ENCODE measurements at places on chromosomes 5 and 9. TPM values are rescaled to one million over a fixed set of nuclear protein-coding genes. Genes with fewer than 3 reads are reported as not detected.

DNA sequence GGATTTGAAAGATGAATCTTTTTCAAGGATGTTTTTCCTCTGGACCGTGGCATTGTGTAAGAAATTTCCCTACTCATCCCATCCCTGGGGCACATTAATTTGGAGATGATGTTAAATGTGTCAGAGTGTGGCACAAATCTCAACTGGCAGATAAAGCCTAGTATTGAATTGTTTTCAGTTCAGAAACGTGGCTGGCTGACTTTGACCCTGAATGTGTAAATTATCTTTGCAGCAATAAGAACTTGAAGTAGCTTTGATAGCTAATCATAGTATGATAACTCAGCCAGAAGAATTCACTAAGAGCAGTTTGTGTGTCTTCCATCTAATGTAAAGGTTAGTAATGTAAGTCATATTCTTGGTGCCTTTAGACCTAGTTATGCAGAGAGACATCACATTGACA, 238.4 kb upstream of the DMRT1 start:
- no peak for DNase-seq

- DNase-seq = peak; percentile 39
These were observed 315.0 kb upstream of the TLE4 start for GRCh38 chr9:79256691-79257213.

DNA sequence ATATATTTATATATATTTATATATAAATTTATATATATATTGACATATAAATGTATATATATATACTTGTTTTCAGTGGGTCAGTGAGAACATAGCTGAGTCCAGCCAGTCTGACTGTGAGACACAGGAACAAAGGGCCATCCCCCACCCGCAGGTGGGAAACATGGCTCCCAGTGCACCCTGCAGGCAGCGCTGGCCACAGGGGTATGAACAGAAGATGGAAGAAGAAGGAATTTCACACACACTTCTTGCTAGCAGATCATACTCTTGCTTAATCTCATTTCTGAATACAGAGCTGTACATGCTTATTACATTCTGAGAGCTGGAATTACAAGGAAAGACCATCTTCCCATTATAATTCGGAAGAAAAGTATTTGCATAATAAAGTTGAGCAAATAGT, 595.4 kb downstream of the IRX1 start:
- DNase-seq = no peak

DNA sequence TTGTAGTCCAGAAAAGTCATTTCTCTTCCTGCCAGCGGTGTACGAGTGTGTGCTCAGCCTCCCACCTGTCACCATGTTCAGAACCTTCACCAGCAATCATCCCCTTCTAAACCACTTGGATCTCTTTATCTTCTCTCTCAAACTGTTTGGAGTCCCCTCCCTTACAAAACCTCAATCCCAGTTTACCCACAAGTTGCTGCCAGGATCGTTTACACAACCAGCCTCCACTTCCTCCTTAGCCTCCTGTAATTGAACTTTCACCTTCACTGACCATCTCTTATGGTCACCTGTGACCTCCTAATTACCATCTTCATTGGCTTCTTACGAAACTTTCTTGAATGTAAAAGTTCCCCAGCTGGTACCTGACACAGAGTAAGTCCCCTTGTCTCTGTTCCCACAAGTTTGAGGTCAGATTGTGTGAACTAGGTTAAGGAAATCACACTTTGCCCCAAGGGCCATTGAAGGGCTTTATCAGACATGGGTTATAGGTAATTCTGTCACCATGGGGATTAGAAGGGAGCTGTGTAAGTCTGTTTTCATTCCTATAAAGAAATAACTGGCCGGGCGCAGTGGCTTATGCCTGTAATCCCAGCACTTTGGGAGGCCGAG, 20.0 kb downstream of the RNF44 start:
- no peak for DNase-seq

DNA sequence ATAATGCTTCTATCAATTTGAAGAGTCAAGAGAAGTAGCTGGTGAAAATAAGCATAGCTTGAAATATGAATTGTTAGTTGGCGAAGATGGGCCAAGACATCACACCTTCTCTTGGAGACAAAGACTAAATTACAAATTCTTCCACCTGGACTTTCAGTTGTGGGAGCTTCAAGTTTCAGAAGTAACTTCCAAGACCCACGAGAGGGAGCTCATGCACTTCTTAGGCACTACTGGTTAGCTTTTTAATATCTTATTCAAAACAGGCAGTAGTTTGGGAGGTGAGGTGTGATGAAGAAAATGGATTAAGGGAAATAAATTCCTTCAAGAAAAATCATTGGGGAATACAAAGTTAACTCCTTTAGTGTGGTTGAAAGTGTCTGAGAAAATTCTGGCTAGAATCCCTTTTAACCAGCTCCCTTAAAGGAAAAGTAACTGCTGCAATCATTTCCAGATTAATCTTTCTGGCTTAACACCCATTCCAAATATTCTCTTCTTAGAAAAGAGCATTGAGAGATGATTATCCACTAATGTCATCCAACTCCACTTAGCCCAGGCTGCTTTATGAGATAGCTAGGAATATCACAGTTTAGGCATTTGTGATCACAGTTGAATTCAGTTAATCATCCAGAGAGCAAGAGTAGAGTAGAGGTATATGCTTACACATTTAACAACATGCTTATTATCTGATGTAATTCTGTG, 139.5 kb upstream of the DMRTA1 start:
- peak; percentile 66 for DNase-seq

GRCh38 chr9:84480071-84480470, 139.5 kb upstream of the SLC28A3 start:
- no peak for DNase-seq

DNA sequence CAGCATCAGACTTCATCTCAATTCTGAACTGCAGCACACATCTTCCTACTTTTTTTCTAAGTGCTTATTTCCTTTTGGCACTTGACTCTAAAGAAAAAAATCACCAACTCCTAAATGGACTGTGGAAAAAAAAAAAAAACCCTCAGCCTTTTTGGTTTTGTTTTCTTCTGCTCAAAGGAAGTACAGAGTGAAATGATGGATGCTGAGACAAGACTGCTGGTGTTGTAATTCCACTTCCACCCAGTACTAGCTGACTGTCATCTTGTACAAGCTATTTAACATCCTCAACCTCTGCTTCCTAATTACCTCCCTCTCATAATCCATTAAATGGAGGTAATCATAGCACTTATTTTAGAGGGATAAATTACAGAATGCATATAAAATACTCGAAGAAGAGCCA, 171.5 kb upstream of the GNA14 start:
- DNase-seq = no peak

GRCh38 chr9:126374366-126374781, 47.7 kb downstream of the MVB12B start:
- DNase-seq = no peak

DNA sequence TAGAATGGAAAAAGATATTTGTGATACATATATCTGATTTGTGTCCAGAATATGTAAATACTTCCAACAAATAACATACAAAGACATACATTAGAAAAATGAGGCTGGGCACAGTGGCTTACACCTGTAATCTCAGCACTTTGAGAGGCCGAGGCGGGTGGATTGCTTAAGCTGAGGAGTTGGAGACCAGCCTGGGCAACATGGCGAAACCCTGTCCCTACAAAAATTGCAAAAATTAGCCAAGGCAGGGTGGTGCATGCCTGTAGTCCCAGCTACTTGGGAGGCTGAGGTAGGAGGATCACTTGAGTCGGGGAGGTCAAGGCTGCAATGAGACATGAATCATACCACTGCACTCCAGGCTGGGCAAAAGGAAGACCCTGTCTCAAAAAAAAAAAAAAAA, 46.1 kb upstream of the CDC42SE2 start:
- no peak for DNase-seq

- DNase-seq = no peak
These were observed 750 bp downstream of the DNM1 start for GRCh38 chr9:128203707-128204551.

DNA sequence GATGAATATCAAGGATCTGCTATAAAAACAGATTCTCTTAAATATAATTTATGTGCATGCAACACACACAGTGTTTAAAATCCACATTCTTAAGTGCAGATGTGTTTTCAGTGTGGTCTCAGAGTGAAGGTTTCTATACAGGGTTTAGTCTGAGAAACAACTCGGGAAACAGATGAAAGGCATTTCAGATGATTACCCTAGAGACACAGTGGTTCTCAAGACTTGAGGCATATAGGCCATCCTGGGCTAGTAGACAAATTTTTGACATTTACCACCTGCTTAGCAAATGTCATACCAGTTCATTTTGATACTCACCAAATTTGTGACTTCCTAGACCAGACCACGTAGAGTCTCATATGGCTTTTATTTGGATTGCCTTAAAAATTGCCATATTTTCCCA, 216.5 kb downstream of the ARL15 start:
- DNase-seq = no peak

DNA sequence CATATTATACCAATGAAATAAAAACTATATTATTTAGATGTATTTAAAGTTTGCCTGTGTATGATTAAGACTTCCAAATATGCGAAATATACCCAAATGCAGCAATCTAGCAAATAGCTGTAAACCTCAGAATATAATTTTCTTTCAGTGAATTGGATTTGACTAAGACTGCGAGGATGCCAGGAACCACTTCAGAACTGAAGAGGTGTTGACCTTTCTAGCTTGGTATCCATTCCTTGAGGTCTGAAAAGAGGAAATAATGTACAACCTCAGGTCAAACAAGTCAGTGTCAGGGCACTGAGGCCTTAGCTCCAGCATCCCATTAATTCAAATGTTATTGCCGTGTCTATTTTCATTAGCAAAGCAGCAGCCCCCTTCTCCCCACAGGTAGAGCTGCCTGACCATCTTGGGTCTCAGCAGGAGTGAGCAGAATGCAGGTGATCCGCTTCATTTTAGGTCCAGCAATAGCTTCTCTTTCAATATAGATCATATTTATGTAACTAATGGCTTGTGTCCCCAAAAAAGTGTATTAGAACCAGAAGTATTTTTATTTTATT, 100.0 kb downstream of the KIAA1958 start:
- no peak for DNase-seq

- no peak for DNase-seq
These were observed 32.0 kb upstream of the GTF2H2C start for GRCh38 chr5:69528035-69528434.

- no peak for DNase-seq
These were observed 1.7 kb downstream of the CAMK4 start for GRCh38 chr5:111225926-111226325.

DNA sequence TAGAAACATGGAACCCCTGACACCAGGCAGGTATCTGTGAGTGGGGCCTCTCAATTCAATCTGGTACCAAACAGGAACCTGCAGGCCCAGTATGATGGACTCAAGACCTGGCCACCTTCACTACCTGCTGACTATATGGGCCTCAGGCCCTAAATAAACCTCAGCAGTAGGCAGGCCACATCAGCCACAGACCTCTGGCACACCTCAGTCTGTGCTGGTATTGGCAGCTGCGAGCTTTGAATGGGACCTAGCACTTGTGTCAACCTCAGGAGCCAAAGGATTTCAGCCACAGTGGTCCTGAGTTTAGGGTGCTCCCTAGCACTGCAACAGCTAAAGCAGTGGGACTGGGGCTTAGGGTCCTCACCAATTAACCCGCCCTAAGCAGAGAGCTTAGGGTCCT, 325.5 kb downstream of the ZNF608 start:
- no peak for DNase-seq

GRCh38 chr5:157219491-157220271, 39.0 kb downstream of the ITK start:
- no peak for DNase-seq

GRCh38 chr9:125990186-125990792, 243.1 kb downstream of the PBX3 start:
- no peak for DNase-seq

GRCh38 chr5:96876292-96876850, at the start of gene ERAP2:
TSS of gene ERAP2 (plus strand) at chr5:96876500. CDS start at chr5:96879686, 3,186 bp downstream.
- peak; percentile 74 for DNase-seq

- no peak for DNase-seq
These were observed 91.3 kb downstream of the CAMSAP1 start for GRCh38 chr9:135815830-135816650.

DNA sequence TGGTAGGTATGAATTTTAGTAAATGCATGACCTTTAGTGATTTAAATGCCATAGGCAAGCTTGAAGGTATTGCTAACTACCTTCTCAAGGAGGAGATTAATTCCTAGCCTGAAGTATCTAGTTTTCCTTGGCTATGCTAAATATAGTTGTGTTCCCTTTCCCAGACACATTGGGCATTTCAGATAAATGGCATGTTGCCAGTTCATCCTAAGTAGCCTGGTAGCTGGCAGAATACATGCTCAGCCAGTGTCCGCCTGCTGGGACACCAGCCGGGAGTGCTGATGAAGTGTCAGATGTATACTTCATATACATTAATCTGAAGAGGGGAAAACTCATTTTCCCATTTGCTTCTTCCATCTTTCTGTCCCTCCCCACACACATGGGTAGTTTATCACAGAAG, 196.9 kb downstream of the MAST4 start:
- no peak for DNase-seq

DNA sequence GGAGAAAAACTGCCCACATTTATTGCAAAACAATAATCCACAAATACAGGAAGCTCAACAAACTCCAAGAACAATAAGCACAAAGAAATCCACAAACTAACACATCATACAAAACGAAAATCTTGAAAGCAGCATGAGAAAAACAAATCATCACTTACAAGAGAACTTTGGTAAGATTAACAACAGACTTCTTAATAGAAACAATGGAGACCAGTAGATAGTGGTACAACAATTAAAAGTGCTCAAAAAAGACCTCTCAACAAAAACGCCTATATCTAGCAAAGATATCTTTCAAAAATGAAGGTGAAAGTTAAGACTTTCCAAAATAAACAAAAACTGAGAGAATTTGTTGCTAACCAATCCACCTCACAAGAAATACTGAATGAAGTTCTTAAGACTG, 38.4 kb downstream of the CDKL3 start:
- no peak for DNase-seq

- peak; percentile 47 for DNase-seq
These were observed 137.9 kb upstream of the TRIM32 start for GRCh38 chr9:116549061-116549664.

- peak; percentile 89 for DNase-seq
These were observed 82.3 kb downstream of the CRB2 start for GRCh38 chr9:123438321-123438720.

- DNase-seq = no peak
These were observed 112.8 kb downstream of the MVB12B start for GRCh38 chr9:126439402-126439765.

GRCh38 chr5:158074597-158074991, 215.6 kb upstream of the CLINT1 start:
- DNase-seq = no peak

- no peak for DNase-seq
These were observed 30.0 kb upstream of the IL6ST start for GRCh38 chr5:56024810-56025150.

Gene THG1L
- 5.4 TPM for total RNA-seq

Gene CFAP90
- not detected for total RNA-seq

Gene DRD1
- not detected for total RNA-seq

Gene SGTB
- total RNA-seq = 9.4 TPM

Gene GHR
- total RNA-seq = 3.1 TPM

Gene F12
- total RNA-seq = 0.40 TPM

Gene GABRP
- 0.20 TPM for total RNA-seq

Gene WWC1
- 0.44 TPM for total RNA-seq

Gene PCDHB8
- 0.44 TPM for total RNA-seq

Gene CDH9
- not detected for total RNA-seq

Gene ENTREP1
- 11.1 TPM for total RNA-seq

Gene IFNA2
- total RNA-seq = not detected

Gene SLC34A1
- not detected for total RNA-seq

Measured in lung microvascular endothelial cell (primary cell).